ENCODE measurements at places on chromosomes 16 and 17.

DNA sequence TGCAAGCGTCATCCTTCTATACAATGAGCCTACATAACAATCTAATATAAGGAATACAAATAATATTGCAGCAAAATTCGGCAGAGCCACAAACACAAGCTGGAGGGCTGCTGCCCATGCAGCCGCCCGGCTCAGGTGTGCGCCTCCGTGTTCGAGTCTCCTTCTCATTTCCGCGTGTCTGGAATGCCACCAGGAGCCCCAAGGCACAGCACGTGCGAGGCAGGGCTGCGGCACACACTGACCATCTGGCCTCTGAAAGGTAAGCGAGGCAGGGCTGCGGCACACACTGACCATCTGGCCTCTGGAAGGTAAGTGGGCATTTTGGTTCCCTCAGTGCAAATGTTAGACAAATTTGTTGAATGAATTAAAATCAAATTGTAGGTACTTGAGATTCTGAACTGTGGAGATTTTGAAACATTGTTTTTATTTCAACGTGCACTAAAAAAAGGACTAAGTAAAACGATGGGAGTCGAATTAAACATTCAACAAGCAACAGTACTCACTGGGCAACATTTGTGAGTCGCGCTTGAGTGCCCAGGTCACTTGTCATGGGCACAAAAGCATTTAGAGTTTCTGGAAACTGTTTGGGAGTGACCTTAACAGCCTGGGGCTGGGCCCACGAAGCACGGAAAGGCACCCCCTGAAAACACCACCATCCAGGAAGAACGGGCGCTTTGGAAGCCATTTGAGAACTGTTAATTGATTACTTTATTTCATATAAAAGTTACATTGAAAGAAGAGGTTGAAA, 37.4 kb downstream of the ZDHHC7 start:
- DNase-seq, result no peak

- no peak for DNase-seq
Measured at GRCh38 chr16:4358831-4359561, 7.9 kb upstream of the PAM16 start.

DNA sequence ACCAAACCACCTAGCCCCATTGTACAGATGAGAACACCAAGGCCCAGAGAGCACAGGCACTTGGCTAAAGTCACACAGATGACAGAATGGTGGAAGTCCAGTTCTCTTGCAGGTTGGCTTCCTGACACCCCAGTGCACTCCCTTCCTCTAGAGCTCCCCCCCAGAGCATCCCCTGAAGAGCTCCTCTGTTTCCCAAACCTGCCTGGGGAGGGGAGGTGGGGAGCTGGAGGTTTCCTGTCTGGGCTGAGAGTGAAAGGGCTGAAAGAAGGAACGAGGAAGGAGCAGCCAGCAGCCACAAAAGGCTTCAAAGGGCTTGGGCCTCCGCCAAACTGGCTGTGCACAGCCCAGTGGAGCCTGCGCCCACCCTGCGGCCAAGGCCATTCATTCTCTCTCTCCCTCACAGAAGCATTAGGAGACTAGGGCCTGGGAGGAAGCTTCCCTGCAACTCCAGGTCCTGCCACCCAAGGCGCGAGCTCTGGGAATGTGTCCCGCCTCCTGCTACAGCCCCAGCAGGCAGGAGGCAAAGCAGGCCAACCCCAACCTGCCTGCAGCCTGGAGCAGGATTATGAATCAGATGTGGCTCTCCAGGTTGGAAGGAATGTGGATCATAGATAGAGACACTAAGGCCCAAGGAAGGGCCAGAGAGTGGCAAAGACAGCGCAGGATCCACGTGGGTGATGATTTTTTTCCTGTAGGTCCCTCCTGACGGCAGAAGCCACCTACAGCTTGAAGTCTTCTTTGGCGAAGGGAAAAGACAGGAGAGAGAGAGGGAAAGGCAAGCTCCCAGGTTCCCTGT, 913 bp downstream of the SLC13A5 start:
- no peak for DNase-seq

GRCh38 chr16:76583466-76583865, 306.3 kb downstream of the CNTNAP4 start:
- DNase-seq, result no peak

- no peak for DNase-seq
Measured at GRCh38 chr17:44906763-44907728, 7.8 kb upstream of the EFTUD2 start.

DNA sequence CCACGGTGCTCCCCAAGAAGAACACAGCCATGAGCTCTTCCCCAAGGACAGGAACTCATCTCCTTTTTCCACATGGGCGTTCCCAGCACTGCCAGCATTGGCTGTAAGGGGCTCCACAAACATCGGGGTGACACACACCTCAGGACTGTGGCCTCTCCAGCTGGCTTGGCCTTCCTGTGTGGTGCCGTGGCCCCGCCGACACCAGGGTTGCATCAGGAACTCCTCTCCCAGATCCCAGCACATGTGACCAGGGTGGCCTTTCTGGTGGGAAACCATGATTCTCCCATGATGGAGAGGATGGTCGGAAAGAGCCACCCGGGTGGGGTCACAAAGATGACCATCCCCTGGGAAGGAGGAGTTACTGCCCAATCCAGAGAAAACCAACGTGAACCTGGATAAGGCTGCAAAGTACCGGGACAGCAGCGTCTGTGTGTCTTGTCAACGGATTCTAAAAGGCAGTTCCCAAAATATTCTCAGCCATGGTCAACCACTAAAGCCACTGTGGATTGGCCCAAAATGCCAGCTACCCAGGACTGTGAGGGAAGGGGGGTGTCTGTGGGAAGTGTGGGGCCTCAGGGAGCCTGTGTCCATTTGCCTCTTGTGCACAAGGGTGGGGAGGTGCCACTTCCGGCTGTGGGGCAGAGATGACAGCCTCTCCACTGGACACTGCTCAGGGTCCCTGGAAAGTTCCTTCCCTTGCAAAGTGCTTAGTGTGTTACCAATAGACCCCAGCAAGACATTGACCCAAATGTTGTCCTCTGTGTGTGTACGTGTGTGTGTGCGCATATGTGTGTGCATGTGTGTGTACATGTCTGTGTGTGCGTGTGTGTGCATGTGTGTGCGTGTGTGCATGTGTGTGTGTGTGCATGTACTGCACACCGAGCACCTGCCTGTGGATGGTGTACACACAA, 78.0 kb upstream of the CBX4 start:
- DNase-seq, result no peak

DNA sequence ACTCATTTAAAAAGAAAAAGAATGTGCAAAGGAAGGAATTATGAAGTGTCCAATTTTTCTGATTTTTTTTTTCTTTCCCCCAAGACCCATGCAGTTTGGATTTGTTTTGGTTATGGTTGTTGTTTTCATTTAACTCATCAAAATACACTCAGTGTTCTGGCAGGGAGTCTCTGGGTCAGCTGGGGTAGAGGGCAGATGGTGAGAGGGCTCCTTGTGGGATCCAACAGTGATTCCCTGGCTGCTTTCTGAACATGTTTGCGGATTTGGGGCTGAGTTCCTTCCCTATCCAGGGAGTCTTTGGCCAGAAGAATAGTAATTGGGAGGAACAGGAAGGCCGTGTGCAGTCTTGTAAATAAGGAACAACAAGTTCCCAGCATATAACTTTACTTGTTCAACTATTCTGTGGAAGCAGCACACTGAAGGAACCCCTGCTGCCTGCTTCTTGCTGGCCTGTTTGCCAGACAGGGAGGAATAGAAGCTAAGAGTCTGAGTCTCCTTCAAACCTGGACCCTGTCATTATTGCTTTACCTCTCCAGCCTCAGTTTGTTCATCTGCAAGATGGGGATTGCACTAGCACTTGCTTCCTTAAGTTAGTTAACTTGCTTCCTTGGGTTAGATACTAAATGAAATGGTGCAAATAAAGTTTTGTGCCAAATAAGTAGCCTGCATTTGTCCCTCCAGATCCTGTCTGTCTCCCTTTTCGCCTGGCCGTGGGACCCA, 32.1 kb downstream of the C17orf67 start:
- DNase-seq, result no peak

DNA sequence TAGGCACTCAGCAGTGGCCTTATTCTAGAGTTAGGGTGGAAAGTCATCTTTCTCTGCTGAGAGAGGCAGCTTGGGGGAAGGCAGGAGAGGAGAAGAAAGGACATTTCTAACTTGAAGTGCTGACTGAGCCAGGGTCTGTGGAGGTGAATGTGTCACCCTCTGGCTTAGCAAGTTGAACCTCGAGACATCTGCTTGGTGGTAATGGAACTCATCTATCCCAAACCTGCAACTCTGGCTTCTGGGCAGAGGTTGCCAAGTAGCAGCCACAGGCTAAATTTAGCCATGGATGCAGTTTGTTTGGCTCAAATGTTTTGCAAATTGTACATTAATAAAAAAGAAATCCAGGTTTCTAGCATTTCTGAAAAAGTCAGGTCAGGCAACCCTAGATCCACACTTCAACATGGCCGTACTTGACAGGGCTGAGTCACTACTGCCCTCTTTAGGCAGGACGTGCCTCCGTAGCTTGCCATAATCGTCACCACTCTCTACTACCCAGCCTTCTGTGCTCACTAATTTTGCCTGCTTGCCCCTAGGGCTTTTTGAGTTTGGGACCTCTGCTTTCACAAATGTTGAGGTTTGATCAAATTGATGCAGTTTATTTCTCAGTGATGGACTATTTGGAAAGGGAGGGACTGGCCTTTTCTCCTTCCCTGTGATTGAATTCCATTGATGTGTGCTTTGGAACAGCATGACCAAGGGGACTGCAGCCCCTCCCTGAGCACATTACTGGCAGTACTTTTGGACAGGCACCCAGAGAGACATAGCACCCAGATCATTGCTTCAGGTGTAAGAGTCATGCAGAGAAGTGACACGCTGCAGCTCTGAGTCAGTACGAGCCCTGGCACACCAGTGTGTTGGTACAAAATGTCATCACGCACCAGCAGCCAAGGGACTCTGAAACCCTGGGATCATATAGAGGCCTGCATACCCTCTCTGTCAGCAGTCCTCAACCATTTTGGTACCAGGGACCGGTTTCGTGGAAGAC, 5.2 kb downstream of the CDH13 start:
- DNase-seq, result no peak

GRCh38 chr17:82021107-82021899, 1.4 kb downstream of the CENPX start:
- DNase-seq, result no peak

DNA sequence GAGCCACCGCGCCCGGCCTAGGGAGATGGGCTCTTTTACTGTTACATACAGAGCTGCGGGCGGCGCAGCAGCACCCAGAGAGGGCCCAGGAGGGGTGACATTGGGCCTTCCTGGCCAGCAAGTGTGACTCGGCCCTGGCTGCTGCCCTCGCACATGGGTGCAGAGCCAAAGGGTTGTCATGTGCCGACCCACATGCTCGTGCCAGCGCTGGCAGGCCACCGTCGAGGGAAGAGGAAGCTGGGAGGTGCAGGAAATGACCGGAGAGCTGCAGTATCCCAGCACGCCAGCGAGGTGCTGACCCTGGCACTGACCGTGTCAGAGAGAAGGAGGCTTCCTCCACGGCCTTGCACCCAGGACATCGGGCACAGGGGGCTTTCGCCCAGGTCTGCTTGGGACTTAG, 8.0 kb downstream of the ENDOV start:
- no peak for DNase-seq

DNA sequence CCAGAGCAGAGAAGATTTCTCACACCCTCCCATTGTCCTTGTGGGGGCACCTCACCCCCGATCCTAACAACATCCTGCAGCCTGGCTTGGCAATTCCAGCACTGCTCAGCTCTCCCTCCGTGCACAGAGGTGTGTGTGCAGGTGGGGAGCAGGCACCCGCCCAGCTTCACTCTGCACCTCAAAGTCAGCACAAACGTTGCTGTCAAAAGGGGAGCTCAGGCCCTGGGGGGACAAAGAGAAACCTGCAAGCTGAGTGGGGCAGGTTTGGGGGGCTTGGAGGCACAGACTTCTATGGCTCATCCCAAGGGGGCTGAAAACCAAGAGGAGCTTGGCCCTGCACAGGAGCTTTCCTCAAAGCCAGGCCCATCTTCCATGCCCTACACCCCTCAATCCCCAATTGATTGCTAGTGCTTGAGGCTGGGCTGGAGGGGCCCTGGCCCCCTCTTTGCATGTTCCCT, 231.9 kb upstream of the TNRC6C start:
- no peak for DNase-seq

DNA sequence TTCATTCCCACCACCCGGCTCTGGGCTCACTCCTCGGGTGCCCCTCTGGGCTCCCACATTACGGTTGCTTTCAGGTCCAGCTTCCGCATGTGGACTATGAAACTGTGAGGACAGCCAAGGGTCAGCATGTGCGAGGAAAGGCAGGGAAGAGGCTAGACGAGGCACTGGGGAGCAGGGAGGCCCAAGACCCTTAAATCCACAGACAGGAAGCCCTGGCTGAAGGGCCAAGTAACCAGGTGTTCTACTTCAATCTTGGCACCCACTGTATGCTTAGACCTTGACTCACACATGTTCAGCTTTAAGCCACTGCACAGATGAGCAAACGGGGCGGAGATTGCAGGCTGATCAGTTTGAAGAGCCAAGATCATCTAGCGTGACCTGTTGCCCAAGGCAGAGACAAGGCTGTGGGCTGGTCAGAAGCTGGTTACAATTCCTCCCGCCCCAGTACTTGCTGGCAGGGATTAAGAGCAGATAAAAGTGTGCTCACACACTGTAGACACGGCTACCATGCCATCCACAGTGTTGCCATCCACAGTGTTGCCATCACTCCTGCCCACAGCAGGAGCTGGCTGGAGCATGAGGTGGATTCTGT, at the start of gene CES4A:
Gene CES4A, plus strand, starts transcription at position 393 of the 592 bp plus-strand sequence. Its CDS starts 184 bp downstream, at position 577.
- no peak for DNase-seq

DNA sequence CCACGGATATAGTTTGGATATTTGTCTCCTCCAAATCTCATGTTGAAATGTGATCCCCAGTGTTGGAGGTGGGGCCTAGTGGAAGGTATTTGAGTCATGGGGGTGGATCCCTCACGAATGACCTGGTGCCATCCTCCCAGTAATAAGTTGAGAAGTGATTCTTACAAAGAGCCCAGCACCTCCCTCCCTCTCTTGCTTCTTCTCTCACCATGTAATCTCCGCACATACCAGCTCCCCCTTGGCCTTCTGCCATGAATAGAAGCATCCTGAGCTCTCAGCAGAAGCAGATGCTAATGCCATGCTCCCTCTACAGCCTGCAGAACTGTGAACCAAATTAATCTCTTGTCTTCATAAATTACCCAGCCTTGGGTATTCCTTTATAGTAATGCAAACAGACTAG, 41.9 kb upstream of the RBBP6 start:
- no peak for DNase-seq

- DNase-seq, result no peak
Measured at GRCh38 chr17:20230924-20231323, 221.8 kb downstream of the SPECC1 start.

DNA sequence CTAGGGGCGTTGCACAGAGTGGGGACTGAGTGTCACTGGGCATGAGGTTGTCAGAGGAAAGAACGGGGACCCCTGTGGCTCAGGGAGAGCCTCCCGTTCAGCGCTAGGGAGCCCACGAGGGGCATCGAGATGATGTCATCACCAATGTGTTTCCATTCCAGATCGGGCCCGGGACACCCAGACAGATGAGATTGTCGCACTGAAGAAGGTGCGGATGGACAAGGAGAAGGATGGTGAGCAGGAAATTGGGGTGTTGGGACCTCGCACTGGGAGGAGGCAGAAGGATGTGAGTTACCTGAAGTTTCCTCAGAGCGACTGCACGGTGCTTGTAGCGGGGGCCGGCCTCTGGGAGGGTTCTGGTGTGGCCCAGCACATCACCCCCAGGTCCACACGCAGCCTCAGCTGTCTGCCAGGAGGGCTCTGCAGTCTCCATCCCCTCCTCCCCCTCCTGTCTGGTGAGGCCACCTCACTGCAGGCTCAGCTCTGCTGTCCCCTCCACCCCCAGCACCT, 4.0 kb downstream of the CDK10 start:
- no peak for DNase-seq

All from cortex of kidney (tissue), 1 donor.